ENCODE measurements at places on chromosomes 2 and 18.

DNA sequence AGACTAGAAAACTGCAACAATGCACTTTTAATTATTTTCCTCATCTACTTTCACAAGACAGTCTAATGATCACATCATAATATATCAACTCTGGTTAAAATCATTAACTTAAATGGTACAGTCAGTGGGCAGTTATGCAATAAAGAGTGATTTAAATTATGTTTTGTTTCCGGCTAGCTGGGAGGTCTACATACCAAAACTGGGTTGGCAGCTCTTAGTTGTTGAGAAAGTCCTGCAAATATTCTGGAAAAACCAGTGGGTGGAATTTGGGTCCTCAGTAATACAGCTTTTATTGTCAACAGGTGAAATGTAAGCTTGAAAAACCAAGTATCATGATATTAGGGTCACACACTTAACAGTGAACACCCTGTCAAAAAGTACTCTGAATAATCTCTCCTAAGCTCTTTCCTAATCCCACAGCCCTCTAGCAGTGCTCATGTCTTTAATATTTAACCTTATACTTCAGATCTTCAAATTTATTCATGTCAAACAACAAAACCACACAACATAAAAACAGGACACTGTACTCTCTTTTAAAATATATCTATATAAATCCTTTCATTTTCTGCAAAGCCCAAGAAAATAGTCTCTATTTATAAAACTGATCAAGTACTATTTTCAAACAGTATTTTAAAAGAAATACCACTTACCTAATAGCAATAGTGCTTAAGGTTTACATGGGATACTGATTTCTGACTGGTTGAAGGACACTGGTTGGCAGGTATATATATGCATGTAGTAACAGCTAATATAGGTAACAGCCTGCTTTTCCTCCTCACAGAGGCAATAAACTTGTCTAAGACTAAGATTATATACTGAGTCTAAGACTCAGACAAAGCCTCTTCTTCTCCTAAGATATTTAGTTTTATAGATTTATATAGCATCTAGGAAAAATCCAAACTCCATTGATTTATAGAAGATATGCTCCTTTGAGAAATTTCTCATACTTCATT lies 103.8 kb downstream of the GAREM1 start:
- no peak for DNase-seq

GRCh38 chr18:7987284-7987976 lies 420.3 kb downstream of the PTPRM start:
- no peak for DNase-seq

DNA sequence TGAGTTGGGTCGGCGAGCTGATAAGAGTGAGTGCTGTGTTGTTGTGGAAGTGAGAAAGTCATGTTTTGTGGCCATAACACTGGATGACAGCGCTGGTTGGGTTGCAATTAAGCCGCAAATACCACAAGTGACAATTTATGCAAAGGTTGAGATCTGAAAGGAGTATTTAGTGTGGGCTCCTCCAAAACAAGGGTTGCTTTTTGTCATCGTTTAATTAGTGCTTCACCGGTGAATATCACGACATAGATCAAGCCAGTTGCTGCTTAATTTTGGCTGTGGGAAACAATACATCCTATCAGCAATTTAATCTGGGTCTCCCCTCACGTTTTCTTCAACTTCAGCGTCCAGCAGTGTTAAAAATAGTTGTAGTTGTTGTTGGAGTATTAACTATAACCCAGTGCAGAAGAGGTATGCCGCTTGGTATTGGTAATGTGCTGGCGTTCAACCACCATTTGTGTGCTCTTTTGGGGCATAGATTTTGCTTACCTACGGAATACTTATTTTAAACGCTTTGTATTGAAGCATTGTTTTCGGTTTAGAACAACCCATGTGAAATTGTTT lies 662 bp downstream of the ACVR2A start:
- no peak for DNase-seq

DNA sequence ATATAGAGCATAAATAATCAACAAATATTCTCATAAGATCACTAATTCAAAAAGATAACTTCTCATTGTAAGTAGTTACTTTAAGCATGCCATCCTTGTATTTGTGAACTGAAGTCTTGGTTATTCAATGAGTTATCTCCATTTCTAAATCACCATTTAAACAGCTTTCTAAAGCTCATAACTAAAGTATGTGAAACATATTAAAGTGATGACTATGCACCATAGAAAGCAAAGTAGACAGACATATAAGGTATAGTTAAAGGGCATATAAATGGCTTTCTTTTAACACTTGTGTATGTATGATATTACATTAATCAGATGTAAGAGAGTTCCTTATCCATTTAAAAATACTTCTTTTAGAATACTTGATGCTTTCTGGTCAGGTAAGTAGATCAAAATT lies 83.5 kb downstream of the IKZF2 start:
- no peak for DNase-seq

GRCh38 chr18:79402209-79402576 lies 6.5 kb downstream of the NFATC1 start:
- DNase-seq, result no peak
